ENCODE measurements at places on chromosomes 5 and 9.
A peak's percentile ranks its signal among the peaks of the same experiment; 100 is the strongest.

DNA sequence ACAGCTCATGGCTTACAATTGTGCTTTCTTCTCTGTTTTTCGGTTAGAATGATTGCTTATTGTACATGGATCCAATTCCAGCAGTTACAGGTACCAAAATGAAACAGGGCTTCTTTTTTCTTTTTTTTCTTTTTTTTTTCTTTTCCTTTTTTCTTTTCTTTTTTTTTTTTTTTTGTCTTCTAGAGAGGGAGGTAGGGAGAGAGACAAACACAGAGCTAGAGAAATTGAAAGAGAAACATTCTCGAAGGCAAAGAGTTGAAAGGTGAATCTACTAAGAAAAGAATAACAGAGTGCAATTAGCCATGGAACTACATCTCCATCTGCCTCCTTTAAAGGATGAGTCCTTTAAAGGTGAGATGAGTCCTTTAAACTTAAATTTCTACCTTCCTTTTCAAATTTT lies 1.0 kb upstream of the EDIL3 start:
- no peak for DNase-seq

DNA sequence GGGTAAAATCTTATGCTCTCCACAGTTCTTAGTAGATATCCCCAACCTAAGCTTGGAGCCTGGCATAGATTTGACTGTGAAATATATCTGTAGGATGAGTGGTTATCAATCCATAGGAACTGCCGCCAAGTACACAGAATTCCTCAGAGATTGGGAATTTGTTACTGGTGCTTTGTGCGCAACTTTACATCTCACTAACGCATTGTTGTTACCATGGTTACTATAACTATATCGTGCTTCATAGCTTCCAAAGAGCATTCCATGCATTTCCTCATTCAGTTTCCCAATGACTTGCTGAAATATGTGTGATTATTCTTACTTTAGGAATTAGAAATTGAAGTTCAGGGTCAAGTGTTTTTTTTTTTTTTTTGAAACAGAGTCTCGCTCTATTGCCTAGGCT lies 9.5 kb upstream of the GGTA1 start:
- DNase-seq, result no peak

GRCh38 chr5:168159425-168159824 lies 132.0 kb upstream of the WWC1 start:
- no peak for DNase-seq

DNA sequence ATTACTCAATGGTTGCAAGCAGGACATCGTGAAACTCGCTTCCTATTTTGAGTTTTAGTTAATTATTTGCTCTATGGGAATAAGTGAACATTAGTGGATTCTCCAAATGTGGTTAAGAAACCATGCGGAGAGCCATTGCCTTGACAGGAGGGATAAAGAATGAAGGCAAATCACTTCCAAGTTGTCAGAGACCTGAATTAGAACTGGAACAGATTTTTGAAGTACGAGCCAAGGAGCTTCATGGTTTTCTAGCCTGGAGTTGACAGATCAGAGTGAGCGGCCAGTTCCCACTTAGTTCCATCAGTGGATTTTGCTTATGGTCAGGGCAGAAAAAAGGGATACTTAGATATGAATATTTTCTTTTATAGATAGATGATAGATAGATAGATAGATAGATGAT lies 171.4 kb upstream of the CDH10 start:
- DNase-seq, result no peak

- DNase-seq, result no peak
These were observed 3.0 kb upstream of the ZBTB34 start for GRCh38 chr9:126857261-126857960.

DNA sequence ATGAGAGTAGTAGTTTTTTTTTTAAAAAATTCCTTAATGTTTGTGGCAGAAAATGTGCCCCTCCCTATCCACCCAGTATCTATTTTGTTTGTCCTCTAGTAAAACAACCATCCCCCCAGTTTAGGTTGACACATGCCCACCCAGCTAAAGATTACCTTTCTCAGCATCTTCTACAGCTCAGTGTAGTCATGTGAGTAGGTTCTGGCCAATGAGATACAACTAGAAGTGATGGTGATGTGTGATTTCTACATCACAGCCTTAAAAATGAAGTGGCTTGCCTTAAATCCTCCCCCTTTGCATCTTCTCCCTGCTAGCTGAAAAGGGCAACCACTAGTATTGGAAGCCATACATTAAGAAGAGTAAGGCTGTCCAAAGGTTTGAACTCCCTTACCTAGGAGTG lies 14.9 kb downstream of the CHD1 start:
- DNase-seq, result no peak

DNA sequence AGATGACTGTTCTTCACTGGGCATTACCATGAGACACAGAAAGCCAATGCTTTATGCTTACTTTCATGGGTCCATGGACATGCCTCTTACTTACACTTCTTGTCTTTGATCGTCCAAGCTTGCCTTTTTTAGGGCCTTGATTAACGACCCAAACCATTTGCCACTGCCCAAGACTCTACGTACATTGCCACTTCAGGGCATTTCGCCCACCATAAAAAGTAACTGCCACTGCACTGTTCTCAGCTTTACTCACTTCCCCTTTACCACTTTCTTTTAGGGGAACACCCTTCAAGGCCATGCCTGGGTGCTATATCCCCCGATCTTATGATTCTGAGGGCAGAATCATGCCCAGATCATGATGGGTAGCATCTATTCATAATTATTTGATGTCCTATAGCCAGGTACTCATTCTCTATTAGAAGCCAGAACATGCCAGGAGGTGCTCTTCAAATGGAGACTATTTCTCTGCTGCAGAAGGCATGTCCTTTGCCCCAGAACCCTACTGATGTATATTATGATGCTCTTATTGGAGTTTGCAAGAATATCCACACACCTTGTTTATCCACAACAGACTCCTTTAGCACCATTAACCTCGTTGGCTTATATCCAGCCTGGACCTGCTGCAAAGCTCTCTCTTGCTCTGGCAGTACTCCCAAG lies 64.1 kb upstream of the RAD23B start:
- no peak for DNase-seq

DNA sequence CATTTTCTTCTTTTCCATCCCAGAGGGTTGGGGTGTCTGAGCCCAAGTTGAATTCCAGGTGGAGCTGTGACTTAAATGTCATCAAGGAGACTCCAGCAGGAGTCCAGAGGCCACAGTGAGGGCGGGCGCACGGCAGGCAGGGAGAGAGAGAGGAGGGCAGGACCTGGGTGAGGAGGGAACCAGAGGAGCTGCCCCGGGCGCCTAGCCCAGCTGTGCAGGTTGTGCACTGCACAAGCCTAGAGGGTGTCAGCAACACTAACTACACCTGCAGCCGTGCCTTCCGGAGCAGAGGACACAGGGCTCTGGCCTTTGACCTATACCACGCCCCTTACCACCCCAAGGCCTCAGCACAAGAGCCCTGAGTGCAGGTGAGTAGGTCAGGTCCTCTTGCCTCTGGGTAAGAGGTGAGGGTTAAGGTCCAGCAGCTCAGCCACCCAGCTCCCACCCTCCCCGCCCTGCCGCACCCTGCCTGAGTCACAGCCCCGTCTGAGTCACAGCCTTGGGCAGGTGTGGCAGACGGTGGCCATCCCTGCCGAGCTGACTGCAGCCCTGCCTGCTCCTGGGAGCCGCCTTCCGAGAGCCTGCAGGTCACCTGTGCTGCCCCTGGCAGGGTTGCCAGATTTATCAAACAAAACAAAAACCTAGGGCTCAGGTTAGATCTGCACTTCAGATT lies 6.4 kb upstream of the AGPAT2 start:
- DNase-seq, result no peak

DNA sequence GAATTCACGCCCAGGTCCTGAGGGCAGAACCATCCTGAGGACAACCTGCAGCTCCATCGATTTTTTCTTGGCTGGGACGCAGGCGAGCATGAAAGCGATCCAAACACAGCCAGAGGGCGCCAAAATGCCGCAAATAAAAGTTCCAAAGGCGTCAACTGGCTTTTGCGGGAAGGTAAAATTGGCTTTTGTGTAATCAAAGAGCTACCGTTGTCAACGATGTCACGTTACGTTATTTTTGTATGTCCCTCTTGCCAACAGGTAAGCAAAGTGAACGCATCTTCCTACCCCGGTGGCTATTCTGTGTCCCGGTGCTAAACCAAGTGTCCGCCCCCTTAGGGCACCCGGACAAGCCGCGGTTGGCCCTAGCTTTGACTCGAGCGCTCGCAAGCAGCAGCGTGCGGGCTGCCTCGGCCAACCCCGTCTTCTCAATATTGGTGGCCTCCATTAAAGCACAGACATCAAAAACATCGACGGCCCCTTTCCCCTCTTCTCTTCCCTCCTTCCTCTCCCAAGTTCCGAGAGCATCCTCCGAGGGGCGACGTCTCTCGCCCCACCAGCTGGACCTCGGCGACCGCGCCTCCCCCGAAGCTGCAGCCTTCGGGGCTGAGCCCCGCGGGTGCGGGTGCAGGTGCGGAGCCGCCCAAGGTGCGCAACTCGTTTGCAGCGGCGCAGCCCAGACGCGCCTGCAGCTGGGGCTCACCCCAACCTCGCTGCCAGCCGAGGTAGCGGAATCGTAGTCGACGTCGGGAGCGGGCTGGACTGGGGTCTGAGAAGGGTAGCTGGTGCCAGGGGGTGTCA lies 1.1 kb upstream of the BASP1 start:
- peak; percentile 82 for DNase-seq

DNA sequence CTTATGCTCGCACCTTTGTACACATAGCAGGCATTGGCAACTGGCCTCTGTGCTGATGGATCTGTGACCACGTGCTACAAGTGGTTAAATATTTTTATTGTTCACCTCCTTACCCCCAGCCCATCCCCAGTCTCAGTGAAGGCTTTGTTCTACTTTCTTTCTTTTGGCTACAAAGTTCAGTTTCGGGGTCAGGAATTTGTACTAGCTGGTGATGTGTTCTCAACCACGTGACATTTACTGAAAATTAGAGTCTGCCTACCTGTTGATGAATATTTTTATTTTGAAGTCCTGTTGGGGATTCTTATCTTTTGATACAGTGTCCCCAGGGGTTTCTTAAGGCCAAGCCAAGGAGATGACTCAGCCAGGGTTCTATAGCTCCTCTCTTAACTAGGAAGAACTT lies 47.8 kb downstream of the C9orf57 start:
- no peak for DNase-seq

GRCh38 chr5:121873409-121873808 lies 21.7 kb downstream of the FTMT start:
- no peak for DNase-seq

DNA sequence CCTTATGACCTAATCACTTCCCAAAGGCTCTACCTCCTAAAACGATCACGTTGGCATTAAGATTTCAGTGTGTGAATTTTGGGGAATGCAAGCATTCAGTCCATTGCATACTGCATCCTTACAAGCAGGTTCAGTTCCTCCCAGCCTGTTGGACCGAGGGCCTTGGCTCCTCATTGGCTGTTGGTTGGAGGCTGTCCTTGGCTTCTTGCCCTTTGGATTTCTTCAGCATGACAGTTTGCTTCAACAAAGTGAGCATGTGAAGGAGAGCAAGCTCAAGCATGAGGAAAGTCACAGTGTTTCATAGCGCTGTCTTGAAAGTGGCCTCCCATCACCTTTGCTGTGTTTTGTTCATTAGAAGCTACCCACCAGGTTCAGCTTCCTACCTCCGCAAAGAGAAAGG lies 109.5 kb downstream of the GADD45G start:
- DNase-seq, result no peak

DNA sequence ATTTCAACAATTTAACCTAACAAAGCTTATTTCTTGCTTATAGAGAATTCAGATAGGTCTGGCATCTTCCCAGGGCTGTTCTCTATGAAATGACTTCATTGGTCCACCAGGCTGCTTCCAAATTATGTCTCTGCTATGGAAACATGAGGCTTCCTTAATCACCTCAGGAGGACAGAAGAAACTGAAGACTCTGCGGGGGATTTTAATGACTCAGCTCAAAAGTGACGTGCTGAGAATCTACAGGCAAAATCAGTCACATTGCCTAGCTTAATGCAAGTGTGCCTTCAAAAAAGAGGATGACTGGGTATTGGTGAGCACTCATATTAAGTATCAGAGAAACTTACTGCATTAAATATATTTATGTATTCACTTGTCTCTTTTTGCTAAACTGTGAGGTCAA lies 315.5 kb upstream of the RGMB start:
- no peak for DNase-seq

DNA sequence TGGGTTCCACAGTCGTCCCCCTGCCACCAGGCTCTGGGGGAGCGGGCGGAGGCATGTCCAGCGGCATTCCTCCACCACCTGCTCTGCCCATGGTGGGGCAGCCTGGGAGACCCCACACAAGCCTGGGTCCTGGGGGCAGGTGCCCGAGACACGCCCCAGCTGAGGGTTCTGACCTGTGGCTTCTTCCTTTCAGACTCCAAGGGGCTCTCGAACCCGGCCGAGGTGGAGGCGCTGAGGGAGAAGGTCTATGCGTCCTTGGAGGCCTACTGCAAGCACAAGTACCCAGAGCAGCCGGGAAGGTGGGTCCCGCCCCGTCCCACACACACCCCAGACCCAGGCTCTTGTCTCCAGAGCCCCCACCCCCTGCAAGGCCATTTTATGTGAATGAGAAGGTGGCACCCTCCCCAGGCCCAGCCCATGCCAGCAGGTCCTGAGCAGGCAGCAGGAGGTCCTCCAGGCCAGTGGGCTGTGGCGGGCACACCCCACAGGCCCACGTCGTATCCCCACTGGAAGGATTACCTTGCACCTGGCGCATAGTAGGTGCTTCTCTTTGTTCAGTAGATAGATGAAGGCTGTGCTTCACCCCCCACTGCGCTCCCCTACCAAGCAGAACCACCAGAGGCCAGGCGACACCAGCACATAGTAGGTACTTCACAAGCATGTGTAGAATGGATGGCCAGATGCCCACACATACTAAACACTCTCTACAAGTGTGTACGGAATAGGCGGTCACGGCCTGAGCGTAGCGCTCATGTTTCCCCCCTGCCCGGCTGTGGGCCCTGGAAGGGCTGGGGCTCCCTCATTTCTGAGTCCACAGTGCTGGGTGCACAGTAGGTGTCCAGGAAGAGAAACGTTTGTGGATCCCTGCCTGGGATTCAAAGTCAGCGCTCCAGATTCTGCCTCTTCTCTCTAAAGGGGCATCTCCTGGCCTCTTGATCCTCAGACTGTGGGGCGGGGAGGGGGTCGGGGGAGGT lies 107.9 kb downstream of the RXRA start:
- no peak for DNase-seq

DNA sequence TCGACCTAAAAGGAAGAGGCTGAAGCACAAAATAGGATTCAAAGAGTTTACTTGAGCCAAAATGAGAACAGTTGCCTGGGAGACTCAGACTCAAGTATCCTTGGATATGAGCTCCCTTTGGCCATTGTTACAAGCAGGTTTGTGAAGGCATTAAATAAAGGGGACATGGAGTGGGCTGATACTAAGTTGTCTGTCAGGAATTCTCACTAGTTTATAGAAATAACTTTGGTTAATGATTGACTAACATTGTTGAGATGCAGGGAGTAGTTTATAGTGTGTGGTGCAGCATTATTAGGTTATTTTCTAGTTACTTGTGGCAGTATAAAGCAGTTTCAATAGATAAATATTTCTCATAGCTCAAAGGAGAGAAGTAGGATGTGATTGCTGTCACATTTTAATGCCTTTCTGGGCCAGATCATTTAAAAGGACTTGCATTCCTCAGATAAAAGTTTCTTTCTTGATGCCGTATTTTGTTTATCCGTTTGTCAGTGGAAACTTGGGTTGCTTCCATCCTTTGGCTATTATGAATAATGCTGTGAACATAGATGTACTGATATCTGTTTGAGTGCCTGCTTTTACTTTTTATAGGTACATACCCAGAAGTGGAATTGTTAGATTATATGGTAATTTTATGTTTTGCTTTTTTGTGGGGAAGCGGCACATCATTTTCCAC lies 9.1 kb downstream of the AP3S1 start:
- no peak for DNase-seq
